ENCODE measurements at places on chromosomes 12 and 14.

GRCh38 chr14:89542786-89543424, 125.9 kb upstream of the FOXN3 start:
- no peak for DNase-seq

DNA sequence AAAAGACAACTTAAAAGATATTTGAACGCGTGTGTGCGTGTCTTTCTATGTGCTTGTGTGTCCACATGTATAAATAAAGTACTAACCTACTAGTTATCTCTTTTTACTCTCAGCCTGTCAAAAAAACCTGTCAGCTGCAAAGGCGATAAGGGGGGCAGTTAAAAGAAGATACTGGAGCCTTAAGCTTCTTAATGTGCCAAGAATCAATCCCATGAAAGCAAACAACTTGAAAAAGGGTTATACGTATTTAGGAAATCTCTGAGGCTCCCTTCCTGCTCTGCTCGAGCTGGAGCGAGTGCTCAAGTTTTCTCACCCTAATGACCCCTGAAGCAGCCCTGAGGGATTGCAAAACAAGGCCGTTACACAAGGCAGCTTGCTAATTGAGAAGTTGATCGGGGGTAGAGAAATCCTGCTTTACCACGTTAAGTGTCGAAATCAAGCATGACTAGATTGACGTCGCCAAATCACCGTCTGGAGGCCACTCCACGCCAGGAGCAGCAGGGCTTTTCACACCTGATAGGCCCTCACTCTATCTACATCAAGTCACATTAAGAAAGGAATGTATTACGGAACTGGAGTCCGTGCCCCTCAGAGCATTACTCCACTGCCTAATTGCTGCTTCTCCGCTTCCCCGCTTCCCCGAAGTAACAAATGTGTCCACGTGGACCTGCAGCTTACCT, 32.4 kb downstream of the LMO3 start:
- DNase-seq: no peak

- DNase-seq: no peak
Measured at GRCh38 chr12:65937161-65937641, 112.9 kb downstream of the HMGA2 start.

DNA sequence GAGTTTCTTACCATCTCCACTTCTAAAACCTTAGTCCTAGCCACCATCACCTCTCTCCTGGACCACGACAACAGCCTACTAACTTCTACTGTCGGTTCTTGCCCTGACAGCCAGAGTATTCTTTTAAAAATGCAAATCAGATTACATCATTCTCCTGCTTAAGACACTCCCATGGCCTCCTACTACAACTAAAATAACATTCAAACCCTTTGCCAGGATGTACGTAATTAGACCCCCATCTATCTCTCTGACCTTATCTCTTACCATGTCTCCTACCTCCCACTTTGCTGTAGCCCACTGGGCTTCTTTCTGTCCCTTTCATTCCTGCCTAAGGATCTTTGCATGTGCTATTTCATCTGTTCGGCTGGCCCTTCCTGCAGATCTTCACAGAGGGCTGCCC, 27.6 kb downstream of the TRIM9 start:
- DNase-seq: no peak

- no peak for DNase-seq
Measured at GRCh38 chr14:105846312-105846711, 319.9 kb downstream of the TMEM121 start.

- DNase-seq: no peak
Measured at GRCh38 chr14:32324601-32325000, 4.5 kb upstream of the AKAP6 start.

DNA sequence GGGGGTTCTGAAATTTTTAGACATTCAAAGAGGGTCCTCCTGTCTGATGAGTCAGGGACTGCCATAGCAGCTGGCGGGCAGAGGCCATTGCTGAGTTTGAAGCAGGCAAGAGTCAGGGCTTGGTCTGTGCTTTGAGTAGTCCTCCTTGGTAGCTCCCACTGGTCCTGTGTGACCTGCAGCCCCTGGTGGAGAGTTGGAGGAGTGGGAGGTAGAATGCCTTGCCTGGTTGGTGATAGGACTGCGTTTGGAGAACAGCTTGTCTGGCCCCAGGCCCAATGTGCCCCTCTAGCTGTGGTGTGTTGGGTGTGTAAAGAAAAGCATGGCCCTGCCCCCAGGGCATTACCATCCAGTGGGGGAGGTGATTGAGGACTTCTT, 116.7 kb downstream of the BEGAIN start:
- no peak for DNase-seq

- DNase-seq: no peak
Measured at GRCh38 chr12:98799146-98799810, 154.2 kb downstream of the APAF1 start.

GRCh38 chr12:16034136-16034817, 123.1 kb downstream of the DERA start:
- DNase-seq: no peak

GRCh38 chr12:47307680-47308399, 228.1 kb upstream of the AMIGO2 start:
- DNase-seq: peak; percentile 19

GRCh38 chr14:80491650-80492049, 280.3 kb upstream of the DIO2 start:
- no peak for DNase-seq

GRCh38 chr14:76997257-76997970, 31.1 kb downstream of the IRF2BPL start:
- DNase-seq: no peak

- DNase-seq: no peak
Measured at GRCh38 chr12:5792343-5792742, 152.7 kb downstream of the ANO2 start.

- no peak for DNase-seq
Measured at GRCh38 chr14:72888636-72889201, 5.2 kb downstream of the DPF3 start.

GRCh38 chr12:27864521-27864920, 84.5 kb upstream of the MANSC4 start:
- DNase-seq: no peak

DNA sequence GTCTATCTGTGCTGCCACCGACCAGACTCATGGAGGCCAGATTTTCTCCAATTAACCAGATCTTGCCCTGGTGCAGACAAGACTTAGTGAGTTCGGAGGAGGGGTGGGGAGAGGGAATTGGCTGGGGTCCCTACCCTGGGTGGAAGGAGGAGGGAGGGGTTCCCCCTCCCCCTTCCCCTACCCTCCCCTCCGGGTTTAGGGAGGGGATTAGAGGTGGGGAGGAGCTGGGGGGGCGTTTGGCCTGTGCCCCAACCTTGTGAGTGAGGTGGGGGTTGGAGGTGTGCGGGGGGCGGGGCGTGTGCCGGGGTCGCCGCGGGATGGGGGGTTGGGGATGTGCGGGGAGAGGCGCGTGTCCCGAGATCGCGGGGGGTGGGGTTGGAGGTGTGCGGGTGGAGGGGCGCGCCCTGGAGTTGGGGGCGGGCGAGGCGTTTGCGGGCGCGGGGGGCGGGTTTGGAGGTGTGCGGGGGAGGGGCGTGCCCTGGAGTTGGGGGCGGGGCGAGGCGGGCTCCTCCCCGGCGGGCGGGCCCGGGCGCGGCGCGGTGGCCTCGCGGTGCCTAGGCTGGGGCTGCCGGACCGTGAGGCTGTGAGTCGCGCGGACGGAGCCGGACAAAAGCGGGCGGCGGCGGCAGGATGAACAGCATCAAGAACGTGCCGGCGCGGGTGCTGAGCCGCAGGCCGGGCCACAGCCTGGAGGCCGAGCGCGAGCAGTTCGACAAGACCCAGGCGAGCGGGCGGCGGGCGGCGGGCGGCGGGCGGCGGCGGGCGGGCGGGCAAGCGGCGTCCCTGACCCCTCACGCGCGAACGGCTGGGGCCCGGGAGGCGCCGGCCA, at the start of gene HIP1R:
HIP1R (plus strand) TSS at position 537 of the 829 bp plus-strand sequence; CDS start at position 631, 94 bp downstream.
- DNase-seq: peak; percentile 32

DNA sequence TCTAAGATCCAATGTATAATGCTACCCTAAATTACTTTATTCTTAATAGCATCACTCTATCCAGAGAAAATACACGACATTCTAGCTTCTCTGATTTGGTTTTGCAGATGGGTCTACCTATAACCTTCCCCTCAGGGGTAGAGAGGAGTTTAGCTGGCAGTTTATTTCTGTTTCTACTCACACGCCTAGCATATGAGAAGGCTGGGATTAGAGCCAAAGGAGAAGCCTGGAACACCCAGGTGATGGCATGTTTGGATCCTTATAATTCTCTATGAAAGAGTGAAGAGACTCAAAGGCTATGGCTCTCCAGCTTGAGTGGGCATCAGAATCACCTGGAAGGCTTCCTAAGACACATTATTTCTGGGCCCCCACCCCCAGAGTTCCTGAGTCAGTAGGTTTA, 131.3 kb downstream of the IGF1 start:
- DNase-seq: no peak

DNA sequence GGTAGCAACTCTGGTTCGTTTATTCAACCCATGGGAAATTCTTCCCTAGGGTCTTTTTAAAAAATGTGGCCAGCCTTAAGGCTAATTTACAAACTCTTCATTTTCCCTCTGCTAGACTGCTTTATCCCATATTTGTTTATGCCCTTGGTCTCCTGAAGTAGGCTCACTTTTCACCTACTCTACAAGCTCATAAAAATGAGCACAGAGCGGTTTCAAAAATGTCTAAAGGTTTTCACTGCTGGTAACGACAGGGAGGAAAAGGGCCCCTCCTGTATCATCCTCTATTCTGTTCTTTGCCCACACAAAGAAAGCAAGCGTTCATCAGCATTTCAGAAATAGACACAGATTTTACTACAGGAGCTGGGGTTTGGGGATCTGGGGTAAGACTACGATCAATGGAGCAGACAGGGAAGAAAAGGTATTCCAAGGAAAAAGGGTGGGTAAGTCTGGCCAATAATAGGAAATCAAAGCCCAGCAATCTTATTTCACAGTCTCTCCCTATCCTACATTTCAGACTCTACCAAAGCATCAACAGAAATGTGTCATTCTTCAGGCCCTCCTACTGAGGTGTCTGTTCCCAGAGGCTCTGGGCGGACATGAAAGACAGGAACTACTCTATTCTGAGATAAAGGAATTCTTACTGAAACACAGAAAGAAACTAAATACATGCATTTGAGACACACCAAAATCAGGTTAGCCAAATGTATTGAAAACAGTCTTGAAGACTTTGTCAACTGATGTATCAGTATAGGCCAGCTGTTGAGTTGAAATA, 86.4 kb downstream of the SPPL3 start:
- no peak for DNase-seq

DNA sequence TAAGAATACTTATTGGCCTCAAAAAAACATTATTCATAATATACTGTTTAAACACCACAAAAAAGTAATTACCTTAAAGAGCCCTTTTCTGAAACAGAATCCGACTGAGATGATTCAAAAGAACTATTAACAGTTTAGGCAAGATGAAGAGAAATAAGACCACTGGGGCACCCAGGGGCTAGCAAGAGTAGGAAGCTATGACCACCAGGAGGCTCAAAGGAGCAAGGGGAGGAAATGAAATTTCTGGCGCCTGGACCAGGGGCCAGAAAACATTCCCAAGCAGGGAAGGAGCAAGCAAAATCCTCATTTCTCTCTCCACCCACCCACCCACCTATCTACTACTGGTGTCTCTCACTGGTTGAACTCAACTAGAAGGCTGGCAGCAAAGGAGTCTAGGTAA, 6.3 kb upstream of the DCAF4 start:
- DNase-seq: no peak

- no peak for DNase-seq
Measured at GRCh38 chr14:36313898-36314297, 6.5 kb downstream of the MBIP start.

- DNase-seq: no peak
Measured at GRCh38 chr14:77520555-77520954, 21.9 kb upstream of the ISM2 start.

DNA sequence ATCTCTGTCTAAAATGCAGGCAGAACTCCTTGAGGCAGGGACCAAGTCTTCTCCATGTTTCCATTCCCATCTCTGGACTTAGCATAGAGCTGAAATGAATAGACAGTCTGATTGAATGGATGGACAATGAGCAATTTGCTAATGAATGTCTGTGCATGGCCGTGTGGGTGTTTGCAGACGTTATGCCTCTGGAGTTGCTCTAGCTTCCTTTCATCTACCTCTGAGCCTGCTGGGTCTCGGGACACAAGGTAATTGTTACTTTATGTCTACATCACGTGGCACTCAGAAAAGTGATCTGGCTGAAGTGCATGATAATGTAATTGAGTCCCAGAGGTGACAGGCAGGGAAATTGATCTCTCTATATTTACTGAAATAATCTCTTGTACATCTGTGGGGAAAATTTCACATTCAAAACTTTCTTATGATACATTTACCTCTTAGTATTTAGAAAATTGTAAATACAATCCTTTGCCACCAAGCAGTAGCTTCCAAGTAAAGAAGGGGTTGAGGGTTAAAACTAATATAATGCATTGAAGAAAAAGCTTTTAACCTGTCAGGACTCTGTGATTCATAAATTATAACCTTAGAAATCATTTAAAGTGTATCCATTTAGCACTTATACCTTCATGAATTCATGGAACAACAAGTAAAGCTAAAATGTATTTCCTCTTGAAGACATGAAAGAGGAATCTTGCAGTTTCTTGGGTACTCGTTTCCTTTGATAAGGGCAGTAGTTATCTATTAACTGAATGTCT, 424.1 kb downstream of the APAF1 start:
- DNase-seq: no peak

DNA sequence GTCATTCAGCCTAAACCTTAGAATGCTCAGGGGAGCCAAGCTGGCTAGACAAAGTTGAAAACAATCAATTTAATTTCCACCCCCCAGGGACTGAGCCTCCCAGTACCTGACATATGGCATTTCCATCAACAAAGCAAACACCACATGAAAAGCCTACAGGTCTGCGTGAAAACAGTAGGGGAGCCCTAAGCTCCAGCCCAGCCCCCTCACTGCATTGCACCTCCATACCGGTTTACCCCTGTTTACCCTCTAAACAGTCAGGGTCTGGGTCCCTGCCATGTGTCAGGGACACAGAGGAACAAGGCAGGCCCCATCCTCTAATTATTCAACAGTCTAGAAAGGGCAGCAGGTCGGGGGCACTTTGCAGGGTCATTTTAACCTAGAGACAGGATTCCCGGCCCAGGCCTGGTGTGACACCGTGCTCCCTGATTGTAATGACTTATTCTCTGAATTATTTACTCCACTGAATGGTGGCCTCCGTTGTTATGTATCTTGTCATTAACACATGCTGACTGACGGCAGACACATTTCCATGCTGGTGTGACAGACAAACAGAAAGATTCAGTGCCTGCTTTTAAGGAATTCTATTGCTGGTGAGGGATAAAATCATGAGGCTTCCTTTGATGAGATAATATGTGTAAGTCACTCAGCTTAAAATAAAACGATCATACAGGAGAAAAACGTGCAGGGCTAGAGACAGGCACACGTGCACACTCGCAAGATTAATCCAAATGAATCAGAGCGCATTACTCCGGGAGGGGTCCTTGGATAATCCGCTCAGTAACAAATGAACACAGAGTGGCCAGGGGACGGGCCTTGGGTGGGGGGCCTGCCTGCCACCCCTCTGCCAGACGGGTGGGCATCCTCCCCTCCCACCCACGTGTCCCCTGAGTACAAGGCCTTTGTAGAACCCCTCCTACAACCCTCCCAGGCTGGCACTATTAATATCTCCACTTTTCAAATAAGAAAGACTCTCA, 23.2 kb downstream of the CCDC88C start:
- DNase-seq: no peak

GRCh38 chr12:130747867-130748740, 32.0 kb upstream of the RIMBP2 start:
- DNase-seq: peak; percentile 51

- DNase-seq: no peak
Measured at GRCh38 chr12:22459838-22460490, 84.4 kb downstream of the C2CD5 start.

- DNase-seq: no peak
Measured at GRCh38 chr12:116090516-116090915, 187.0 kb downstream of the MED13L start.

Data from activated naive CD4-positive, alpha-beta T cell (primary cell).